ENCODE measurements at places on chromosomes 3 and 15.
A peak's percentile ranks its signal among the peaks of the same experiment; 100 is the strongest.

GRCh38 chr15:31398677-31399301, 72.2 kb downstream of the KLF13 start:
- DNase-seq, result no peak

GRCh38 chr3:102225407-102226132, 209.2 kb upstream of the ZPLD1 start:
- peak; percentile 77 for DNase-seq

- no peak for DNase-seq
These were observed 72.6 kb upstream of the SEMA6D start for GRCh38 chr15:47644722-47645121.

DNA sequence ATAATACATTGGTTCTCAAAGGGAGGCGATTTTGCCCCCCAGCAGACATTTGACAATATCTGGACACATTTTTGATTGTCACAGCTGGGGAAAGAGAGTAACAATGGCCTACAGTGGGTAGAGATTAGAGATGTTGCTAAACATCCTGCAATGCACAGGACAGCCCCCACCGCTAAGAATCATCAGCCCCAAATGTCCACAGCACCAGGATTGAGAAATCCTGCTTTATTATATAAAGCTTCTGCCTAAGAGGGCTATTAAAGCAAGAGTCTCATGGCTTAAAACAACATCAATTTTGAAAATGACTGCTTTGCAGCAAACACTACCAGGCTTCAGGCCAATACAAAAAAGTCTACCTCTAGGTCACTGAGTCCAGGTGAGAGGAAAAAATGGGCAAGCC, 68.2 kb downstream of the NTRK3 start:
- no peak for DNase-seq

- no peak for DNase-seq
These were observed 15.6 kb downstream of the KCTD6 start for GRCh38 chr3:58507356-58508078.

GRCh38 chr15:49255966-49256759, 86.1 kb downstream of the GALK2 start:
- DNase-seq, result no peak

GRCh38 chr15:25670025-25670554, 193.0 kb downstream of the ATP10A start:
- DNase-seq, result no peak

- DNase-seq, result no peak
These were observed 1.3 kb downstream of the PSMD2 start for GRCh38 chr3:184300378-184300720.
